NCI-H748 treated with DMSO at 0.1 percent for 48 hours (cell line): ENCODE measurements at places on chromosomes 13 and 19.
A peak's percentile ranks its signal among the peaks of the same experiment; 100 is the strongest.

GRCh38 chr19:1592755-1593500, at the start of gene MBD3:
Gene MBD3, minus strand, starts transcription at chr19:1592865. Its CDS starts 234 bp downstream, at chr19:1592631.
- peak; percentile 57 for DNase-seq

GRCh38 chr19:18230941-18231734, 4.9 kb upstream of the PDE4C start:
- no peak for DNase-seq

GRCh38 chr19:45191375-45191774, 12.8 kb downstream of the BLOC1S3 start:
- DNase-seq: no peak

DNA sequence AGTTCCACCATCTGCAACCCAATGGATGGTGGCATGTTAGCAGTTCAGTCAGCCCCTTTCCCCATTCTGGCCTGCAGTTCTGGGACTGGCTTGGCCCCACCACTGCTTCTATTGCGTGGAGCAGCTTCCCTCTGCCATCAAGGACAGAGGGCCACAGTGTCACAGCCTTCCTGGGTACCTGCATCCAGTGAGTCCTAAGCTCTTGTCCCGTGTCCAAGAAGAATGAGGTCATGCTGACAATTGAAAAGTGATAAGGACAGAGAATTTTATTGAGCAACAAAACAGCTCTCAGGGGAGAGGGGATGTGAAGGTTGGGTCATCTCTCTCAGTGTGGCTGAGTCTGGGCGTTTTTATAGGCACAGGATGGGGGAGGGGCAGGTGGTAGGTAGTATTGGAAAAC, 33.5 kb upstream of the SIN3B start:
- no peak for DNase-seq

GRCh38 chr19:31586282-31586681, 237.0 kb upstream of the TSHZ3 start:
- DNase-seq: no peak

DNA sequence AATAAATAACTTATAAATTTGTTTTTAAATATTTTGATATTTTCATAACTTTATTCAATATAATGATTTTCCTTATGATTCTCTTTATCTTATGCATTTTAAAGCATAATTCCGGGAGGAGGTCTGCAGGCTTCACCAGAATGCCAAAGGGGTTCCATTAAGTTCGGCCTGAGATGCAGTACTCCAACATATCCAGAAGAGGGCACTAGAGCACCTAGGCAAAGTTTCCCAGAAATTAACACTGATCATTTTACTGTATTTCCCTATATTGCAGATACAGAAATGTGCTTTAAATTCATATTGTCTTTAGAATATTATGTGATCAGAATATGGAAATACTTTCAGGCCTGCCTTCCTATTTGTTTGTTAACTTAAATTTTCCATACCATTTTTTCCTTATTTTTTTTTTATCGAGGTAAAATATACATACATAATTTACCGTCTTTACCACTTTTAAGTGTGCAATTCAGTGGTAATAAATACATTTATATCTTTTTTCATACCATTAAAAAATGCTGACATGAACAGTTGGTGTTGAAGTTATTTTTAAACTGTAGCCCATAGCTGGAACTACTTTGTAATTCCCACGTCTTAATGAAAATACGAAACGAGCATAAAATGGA, 58.9 kb upstream of the TM9SF2 start:
- peak; percentile 49 for DNase-seq

DNA sequence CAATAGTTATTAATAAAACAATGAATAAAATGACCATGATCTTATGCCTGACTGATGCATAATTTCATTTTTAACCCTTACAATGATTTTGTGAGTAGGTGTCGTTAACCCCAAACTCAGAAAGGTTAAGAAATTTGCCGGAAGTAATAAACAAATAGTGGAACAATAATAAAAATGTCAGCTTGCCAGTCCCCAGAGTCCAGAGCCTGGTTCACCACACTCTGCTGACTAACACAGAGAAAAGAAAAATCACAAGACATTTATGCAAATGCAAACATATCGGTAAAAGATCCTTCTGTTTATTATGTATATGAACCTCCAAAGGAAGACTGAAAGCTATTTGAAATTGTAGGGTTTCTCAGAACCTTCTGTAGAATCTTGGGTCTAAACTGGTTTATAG, 563.7 kb downstream of the EFNB2 start:
- no peak for DNase-seq

- DNase-seq: no peak
Observed at GRCh38 chr13:102028868-102029267, 373.0 kb downstream of the FGF14 start.
